ENCODE measurements at places on chromosomes 2 and 18.

- no peak for DNase-seq
- no peaks in the 10 kb centered on the region for H3K36me3 ChIP-seq
- no peak overlapping the region for H3K4me3 ChIP-seq
- no peak overlapping the region for H3K27ac ChIP-seq
- no peaks in the 10 kb centered on the region for H3K4me1 ChIP-seq
Measured at GRCh38 chr2:48753228-48753627, 2.3 kb downstream of the LHCGR start.

DNA sequence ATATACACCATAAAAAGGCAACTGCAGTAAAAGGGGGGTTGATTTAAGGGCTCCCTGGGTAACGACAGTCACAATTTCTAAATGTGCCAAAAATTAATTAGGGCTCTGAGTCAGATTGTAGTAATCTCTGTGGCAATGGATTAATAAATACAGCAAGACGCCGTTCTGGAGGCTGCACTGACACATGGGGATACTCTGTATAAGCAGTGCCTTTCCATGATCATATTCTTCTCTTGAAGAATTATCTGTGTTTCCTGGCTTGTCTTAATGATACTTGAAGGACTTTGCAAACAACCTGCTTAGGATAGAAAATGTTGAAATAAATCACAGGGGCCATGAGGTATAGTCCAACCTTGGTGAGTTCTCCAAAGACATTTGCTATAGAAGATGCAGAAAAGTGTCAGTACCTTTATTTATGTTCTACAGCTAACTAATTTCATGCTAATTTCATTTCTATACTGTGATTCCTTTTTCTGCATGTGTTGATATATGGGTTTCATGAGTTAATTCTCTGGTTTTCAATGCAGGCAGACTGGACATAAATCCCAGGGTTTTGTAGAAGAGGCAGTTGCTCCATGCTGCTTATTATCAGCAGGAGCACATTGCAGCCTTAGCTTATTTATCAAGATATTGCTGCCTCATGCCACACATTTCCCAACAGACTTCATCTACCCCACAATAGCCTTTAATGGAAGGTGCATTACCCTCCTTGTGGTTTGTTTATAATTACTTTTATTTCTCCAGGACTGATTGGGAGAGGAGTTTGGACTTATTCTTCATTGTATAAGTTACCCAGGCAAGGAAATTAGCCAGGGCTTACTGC, 54.8 kb downstream of the HNMT start:
- no peaks in the 10 kb centered on the region for H3K4me1 ChIP-seq
- H3K27ac ChIP-seq: no peak overlapping the region
- no peaks in the 10 kb centered on the region for H3K27me3 ChIP-seq

- H3K36me3 ChIP-seq: no peaks in the 10 kb centered on the region
- H3K4me1 ChIP-seq: no peaks in the 10 kb centered on the region
- H3K27ac ChIP-seq: no peak overlapping the region
- no peak overlapping the region for H3K4me3 ChIP-seq
Measured at GRCh38 chr2:50395605-50396297, 636.2 kb downstream of the NRXN1 start.

DNA sequence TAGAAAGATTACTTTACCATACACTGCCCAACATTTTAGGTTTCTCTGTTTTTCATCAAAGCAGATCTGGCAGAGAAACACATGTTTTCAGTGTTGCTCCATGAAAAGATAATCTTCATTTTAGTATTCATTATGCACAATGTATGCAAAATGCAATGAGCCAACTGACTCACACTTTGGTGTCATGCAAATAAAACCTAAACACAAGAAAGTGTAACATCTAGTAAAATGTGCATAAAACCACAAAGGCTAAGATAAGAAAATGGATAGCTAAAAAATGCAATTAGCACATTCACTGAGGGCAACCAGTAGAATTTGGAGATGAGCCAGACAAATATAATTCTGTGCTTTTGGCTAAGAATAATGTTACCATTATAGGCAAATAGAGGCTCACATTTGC, 203.5 kb upstream of the UBE2E3 start:
- H3K27me3 ChIP-seq: no peaks in the 10 kb centered on the region
- H3K27ac ChIP-seq: no peak overlapping the region
- H3K36me3 ChIP-seq: no peaks in the 10 kb centered on the region

GRCh38 chr18:4842287-4842686, 354.8 kb downstream of the AKAIN1 start:
- DNase-seq: no peak
- H3K27me3 ChIP-seq: no peaks in the 10 kb centered on the region
- no peak overlapping the region for H3K27ac ChIP-seq
- no peaks in the 10 kb centered on the region for H3K4me1 ChIP-seq
- H3K36me3 ChIP-seq: no peaks in the 10 kb centered on the region
